ENCODE measurements at places on chromosomes 7 and 10. TPM values are rescaled to one million over a fixed set of nuclear protein-coding genes. Genes with fewer than 3 reads are reported as not detected.
A peak's percentile ranks its signal among the peaks of the same experiment; 100 is the strongest.

DNA sequence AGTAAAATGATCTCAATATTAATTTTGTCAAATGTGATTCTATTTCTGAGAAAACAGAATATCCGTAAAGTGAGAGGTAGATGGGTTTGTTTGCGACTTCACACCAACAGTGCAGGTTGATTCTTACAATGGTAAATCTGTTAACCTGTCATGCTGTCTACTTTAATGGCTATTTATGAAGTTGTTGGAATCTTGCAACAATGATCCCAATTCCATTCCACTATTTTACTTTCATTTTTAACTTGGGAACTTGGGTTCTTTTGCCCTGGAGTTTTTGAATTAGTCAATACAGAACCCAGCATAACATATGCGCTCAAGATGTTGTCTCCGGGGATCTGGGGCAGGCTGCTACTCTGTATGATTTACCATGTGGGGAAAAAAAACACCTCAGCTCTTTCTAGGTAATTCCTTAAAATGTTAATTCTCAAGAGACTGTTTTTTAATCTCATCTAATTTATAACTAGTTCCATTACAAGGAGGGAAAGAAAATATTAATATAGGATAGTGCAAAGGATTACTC is 1.2 kb downstream of the LGI1 start:
- H3K36me3 ChIP-seq: no peaks in the 10 kb centered on the region
- H3K27me3 ChIP-seq: no peaks in the 10 kb centered on the region
- no peak for DNase-seq
- H3K4me3 ChIP-seq: no peak overlapping the region
- no peaks in the 10 kb centered on the region for H3K4me1 ChIP-seq

Gene COL28A1
- total RNA-seq: 5.8 TPM

- no peak overlapping the region for H3K4me3 ChIP-seq
- no peak for DNase-seq
- H3K27ac ChIP-seq: no peak overlapping the region
- no peaks in the 10 kb centered on the region for H3K36me3 ChIP-seq
- no peaks in the 10 kb centered on the region for H3K27me3 ChIP-seq
- no peaks in the 10 kb centered on the region for H3K4me1 ChIP-seq
Observed at GRCh38 chr10:90319188-90319914, 538.5 kb downstream of the HTR7 start.

DNA sequence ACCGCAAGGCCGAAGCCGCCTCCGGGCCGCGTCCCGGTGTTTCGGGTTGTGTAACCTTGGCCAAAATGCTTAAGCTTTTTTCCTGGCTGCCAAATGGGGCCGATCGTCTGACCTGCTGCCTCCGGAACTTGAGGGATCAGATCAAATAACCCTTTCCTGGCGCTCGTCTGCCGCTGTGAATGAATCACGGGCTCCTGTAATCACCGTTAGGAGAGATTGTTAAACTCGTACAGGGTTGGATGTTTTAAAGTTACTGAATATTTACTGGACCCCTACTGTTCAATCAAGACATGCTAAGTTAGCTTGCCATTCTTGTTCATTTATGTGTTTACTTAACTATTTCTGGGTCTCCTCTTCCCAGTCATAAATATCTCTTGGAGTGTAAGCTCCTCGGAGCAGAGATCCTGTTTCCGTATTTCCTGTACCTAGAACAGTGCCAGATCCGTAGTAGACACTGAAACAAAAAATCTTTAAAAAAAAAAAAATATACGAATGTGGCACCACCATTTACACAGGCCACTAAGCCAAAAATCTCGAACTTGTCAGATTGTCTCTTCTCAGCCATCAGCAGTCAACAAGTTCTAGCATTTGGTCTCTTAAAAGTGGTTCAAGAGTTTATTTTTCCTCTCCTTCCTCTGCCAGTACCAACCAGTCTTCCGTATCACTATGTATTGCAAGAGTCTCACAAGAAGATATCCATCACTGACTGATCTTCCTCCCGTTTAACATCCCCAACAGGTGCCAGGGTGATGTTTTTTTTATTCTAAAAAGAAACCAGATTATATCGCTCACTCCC is 650 bp upstream of the TM9SF3 start:
- H3K27me3 ChIP-seq: no peaks in the 10 kb centered on the region
- no peak for DNase-seq
- no peaks in the 10 kb centered on the region for H3K36me3 ChIP-seq
- peaks cover 7% of the 10 kb centered on the region for H3K4me1 ChIP-seq
- H3K27ac ChIP-seq: peak overlapping the region; percentile 96

DNA sequence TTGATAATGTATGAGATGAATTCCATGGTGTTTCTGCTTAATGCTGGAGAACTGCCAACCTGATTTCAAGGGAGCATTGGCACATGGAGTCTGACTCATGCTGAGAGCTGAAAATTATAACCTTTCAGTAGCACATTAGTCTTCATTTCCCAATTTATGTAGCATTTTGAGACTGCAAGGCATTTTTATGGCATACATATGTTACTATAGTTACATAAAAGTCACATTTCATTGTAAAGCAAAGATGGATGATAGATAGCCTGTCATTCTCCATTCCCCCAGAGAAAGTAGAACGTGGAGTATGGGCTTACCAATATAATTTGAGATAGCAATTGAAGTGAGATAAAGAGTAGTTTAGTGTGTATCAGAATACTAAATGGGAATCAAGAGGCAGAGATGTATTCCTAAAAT is 103.1 kb downstream of the SLC16A9 start:
- no peak for DNase-seq
- no peaks in the 10 kb centered on the region for H3K27me3 ChIP-seq
- no peak overlapping the region for H3K4me3 ChIP-seq
- no peaks in the 10 kb centered on the region for H3K4me1 ChIP-seq
- no peaks in the 10 kb centered on the region for H3K36me3 ChIP-seq

DNA sequence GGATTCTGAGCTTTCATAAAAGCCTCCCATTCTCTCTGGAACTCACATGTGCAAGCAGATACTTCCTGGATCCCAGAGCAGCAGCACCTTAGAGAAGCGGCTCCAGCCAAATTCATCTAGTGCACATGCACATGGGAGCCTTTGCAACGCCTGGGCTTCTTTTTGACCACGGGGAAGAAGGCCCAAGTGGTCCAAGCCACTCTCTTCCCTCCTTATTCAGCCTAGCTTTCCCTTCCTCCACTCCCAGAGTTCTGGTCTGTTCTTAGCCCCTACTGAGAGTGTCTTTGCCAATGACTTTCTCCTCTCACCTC is 118.7 kb downstream of the ZNF365 start:
- no peak overlapping the region for H3K27ac ChIP-seq
- no peak for DNase-seq
- no peak overlapping the region for H3K4me3 ChIP-seq
- H3K27me3 ChIP-seq: no peaks in the 10 kb centered on the region
- H3K36me3 ChIP-seq: no peaks in the 10 kb centered on the region

- H3K27me3 ChIP-seq: no peaks in the 10 kb centered on the region
- H3K4me1 ChIP-seq: no peaks in the 10 kb centered on the region
- H3K4me3 ChIP-seq: no peak overlapping the region
- no peaks in the 10 kb centered on the region for H3K36me3 ChIP-seq
- peak; percentile 18 for DNase-seq
Observed at GRCh38 chr10:49365675-49366415, 30.0 kb downstream of the DRGX start.

Gene SCART1
- 3.9 TPM for total RNA-seq

Gene NPM3
- total RNA-seq: 23.8 TPM

DNA sequence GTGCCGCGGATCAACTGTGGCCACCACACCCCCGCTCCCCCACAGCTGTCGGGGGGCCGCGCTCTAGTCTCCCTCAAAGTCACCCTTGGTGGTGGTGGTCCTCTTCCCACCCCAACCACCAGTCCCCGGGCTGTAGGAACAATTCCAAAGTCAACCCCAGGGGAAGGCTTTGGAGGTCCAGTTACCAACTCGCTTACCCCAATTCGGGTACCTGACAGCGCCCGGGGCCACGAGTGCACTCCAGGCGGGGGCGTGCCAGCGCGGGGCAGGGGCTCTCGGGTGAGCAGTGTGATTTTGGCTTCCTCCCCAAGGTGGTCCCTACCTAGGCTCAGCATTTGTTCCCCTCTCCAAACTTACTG is 584 bp upstream of the ZMIZ1 start:
- H3K36me3 ChIP-seq: no peaks in the 10 kb centered on the region
- peak overlapping the region; percentile 73 for H3K27ac ChIP-seq
- H3K4me3 ChIP-seq: peak overlapping the region; percentile 67
- H3K4me1 ChIP-seq: peaks cover 13% of the 10 kb centered on the region

Gene GNGT1
- 0.35 TPM for total RNA-seq

Gene ACSM6
- not detected for total RNA-seq

GRCh38 chr7:37083311-37084096 is 359.2 kb upstream of the AOAH start:
- no peaks in the 10 kb centered on the region for H3K36me3 ChIP-seq
- no peaks in the 10 kb centered on the region for H3K4me1 ChIP-seq
- peak overlapping the region; percentile 28 for H3K27ac ChIP-seq
- no peak overlapping the region for H3K4me3 ChIP-seq
- DNase-seq: peak; percentile 62
- H3K27me3 ChIP-seq: no peaks in the 10 kb centered on the region

Gene FAM171A1
- total RNA-seq: 53.0 TPM

- no peaks in the 10 kb centered on the region for H3K36me3 ChIP-seq
- no peaks in the 10 kb centered on the region for H3K27me3 ChIP-seq
- H3K4me1 ChIP-seq: no peaks in the 10 kb centered on the region
- H3K27ac ChIP-seq: no peak overlapping the region
- no peak overlapping the region for H3K4me3 ChIP-seq
- no peak for DNase-seq
Observed at GRCh38 chr7:8747338-8747737, 313.9 kb downstream of the NXPH1 start.

Gene CUEDC2
- 50.9 TPM for total RNA-seq

DNA sequence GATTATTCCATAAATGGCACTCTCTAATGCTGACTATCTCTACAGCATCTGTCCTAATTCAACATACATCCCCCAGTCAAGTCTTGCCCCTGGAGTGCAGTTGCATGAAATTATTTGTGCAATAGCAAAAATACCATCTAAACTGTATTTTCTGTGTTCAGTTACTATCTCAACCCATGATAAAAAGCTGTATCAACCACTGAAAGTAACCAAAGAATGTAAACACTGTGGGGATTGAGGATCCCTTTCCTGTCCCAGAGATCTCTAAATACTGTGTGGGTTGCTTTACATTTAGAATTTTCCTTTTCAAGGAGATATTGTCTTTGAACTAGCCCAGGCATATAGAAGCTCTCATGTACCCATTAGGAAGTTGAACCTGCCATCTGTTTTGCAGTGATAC is 23.9 kb upstream of the DGKI start:
- H3K36me3 ChIP-seq: no peaks in the 10 kb centered on the region
- H3K4me3 ChIP-seq: no peak overlapping the region
- H3K4me1 ChIP-seq: no peaks in the 10 kb centered on the region
- no peak for DNase-seq

- no peak overlapping the region for H3K27ac ChIP-seq
- H3K36me3 ChIP-seq: no peaks in the 10 kb centered on the region
- no peak for DNase-seq
- H3K27me3 ChIP-seq: no peaks in the 10 kb centered on the region
- H3K4me3 ChIP-seq: no peak overlapping the region
Observed at GRCh38 chr10:122713091-122713885, 13.6 kb upstream of the C10orf120 start.

GRCh38 chr10:100553929-100554328 is 18.2 kb downstream of the HIF1AN start:
- H3K4me3 ChIP-seq: no peak overlapping the region
- no peak for DNase-seq
- H3K27me3 ChIP-seq: no peaks in the 10 kb centered on the region
- no peaks in the 10 kb centered on the region for H3K36me3 ChIP-seq
- no peaks in the 10 kb centered on the region for H3K4me1 ChIP-seq
- no peak overlapping the region for H3K27ac ChIP-seq

Gene CPA1
- 0.50 TPM for total RNA-seq

- H3K4me3 ChIP-seq: no peak overlapping the region
- H3K27me3 ChIP-seq: no peaks in the 10 kb centered on the region
Observed at GRCh38 chr7:47478926-47479711, 102.8 kb downstream of the TNS3 start.
